ENCODE measurements at places on chromosomes 2 and 18.

DNA sequence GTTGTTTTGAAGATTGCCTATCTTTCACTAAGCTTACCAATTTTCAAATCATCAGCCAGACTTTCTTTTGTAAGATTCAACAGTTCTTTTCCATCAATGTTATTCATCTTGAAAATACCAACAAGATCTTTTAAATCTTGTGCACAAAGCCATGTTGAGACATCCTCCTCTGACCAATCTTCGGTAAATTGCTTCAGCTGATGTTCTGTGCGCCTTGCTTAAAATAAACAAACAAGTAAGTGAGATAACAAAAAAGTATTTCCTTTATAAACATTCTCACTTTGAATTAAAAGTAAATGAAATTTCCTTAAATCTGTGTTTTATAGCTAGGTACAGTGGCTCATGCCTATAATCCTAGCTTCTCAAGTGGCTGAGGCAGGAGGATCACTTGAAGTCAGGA is 30.3 kb downstream of the WDSUB1 start:
- no peak for DNase-seq

DNA sequence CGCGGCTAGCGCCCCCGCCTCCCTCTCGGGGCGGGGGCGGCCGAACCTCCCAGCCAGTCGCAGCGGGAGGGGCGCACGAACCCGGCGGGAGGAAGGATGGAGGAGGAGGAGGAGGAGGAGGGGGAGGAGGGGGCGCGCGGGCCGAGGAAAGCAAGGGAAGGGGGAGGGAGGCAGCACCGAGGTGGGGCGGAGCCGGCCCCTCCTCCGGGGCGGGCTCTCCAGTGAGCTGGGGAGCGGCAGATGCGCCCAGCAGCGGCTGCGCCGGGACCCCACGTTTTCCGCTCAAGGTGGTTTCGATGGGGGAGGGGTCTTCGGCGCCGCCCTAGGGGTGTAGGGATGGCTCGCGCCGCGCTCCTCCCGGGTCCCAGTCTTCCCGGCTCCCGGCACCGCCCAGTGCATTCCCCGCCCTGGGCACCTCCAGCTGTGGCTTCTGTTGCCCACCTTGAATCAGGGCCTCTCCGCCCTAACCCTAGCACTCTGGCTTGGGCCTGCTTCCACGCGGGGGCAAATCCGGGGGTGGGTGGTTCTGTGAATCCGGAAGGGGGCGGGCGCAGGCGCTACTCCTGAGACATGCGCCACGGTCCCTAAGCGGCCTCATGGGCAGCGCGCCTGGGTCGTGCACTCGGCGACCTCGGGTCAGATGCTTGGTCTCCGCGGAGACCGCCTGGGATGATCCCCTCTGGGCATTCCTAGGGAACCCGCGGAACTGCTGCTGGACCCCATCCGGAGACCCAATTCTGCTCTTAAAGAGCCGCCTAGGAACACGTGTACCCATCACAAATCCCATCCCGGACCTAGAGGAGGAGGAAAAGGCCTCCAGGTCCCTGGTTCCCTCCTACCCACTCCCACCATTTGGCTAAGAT is at the start of gene FBXO41:
Gene FBXO41, minus strand, starts transcription at position 183 of the 863 bp plus-strand sequence. CDS start 14,848 bp downstream, outside the sequence.
- DNase-seq: no peak

GRCh38 chr2:101717071-101717845 is 19.8 kb downstream of the MAP4K4 start:
- no peak for DNase-seq

DNA sequence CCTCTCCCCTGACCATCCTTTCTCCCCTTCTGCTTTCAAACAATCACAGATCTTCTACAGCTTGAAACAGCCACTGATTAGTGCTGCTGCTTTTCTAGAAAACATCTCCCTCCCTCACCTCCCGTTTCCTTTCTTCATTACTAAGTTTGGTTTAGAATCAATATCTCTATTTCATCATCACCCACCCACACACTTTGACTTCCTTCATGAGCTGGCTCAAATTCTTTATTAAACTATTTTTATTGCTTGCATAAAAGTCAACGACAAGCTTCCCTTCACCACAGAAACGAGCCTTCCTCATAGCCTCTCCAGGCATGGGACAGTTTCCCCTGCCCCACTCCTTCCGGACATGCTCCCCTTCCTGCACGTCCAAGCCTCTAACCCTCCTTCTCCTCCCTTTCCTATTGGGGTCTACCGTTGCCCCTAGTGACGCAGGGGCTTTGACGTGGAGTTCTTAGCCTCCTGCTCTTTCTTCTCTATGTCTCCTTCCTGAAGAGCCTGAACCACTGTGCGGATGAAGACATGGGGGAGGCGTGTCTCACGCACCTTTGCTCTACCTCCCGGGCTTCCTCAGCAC is 172.0 kb downstream of the AFF3 start:
- DNase-seq: no peak

- no peak for DNase-seq
Observed at GRCh38 chr2:42172566-42172965, 3.4 kb downstream of the EML4 start.

DNA sequence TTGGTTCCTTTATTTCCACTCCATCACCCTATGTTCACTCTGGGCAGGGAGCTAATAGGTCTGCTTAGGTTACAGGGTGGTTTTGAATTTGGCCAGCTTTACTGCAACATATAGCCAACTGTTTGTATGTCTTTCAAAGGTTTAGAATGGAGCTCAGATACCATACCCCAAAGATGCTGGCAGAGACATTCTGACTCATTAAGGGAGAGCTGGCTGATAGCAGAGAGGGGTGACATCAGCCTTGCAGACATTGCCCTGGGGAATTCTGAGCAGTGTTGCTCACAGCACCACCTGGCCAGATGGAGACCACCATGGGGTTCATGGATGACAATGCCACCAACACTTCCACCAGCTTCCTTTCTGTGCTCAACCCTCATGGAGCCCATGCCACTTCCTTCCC is 2.1 kb downstream of the PROKR1 start:
- DNase-seq: no peak

- DNase-seq: no peak
Observed at GRCh38 chr18:13318731-13319501, 100.4 kb downstream of the LDLRAD4 start.

DNA sequence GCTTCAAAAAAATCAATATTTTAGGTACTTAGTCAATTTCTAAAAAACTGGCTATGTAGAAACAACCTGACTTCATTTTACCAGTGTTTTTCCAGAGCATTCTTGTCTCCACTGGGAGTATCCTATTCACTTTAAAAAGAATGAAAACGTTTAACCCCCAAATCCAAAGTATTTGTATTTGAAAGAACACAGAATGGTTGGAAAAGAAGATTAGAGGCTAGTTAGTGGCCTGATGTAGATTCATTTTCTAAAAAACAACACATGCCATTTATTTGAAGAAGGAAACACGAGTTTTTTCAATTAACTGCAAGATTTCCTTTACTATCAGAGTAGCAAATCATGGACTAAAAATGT is 74.6 kb downstream of the PLEKHM3 start:
- no peak for DNase-seq

DNA sequence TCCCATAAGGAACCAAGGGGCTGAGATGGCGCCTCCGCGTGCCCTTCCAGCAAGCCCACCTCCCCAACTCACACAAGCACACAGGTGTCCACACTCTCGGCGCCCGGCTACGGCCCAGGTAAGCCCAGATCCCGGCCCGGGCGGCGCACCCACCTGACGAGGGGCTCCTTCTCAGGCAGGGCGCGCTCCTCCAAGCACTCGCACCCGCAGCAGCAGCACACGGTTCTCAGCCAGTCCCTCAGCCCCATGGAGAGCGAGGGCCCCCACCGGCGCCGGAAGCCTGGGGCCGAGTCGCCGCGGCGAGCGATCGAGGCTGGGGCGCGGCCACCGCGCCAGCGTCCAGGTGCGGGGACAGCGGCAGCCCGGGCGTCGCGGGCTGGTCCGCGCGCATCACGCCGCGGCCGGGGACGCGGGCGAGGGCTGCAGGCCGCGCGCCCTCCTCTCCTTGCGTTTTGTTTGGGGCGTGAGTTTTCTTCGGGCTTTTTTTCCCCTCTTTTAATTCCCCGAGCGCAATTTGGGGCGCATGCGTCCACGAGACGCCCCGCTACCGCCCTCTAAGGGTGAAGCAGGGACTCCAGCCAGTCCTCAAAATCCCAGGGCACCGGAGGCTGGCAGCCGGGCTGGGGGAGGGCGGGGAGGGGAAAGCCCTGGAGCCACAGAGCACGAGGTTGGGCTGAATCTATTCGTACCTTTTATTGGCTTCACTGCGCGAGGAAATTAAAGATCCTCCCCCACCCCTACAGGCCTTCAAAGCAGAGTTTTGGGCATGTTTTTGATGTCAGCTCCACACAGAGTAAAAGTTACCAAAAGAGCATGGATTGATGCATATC is at the start of gene MREG:
Gene MREG, minus strand, starts transcription at position 472 of the 830 bp plus-strand sequence. Its CDS starts 224 bp downstream, at position 248.
- peak; percentile 19 for DNase-seq

DNA sequence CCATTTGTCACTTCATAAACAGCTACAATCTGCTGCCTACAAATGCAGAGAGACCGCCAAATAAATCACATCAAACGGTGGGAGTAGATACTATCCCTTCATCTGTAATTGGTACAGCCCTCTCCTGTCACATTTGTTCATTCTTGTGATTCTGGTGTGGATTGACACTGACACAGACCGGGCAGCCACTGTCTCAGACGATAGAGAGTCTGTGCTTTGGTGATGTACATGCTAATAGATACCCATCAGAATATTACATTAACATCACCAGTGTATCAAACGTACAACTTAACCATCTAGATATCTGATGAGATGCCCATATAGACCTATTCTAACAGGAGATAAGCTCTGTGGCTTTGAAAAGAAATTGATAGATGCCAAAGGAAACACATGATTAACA is 419.7 kb upstream of the ZEB2 start:
- no peak for DNase-seq

DNA sequence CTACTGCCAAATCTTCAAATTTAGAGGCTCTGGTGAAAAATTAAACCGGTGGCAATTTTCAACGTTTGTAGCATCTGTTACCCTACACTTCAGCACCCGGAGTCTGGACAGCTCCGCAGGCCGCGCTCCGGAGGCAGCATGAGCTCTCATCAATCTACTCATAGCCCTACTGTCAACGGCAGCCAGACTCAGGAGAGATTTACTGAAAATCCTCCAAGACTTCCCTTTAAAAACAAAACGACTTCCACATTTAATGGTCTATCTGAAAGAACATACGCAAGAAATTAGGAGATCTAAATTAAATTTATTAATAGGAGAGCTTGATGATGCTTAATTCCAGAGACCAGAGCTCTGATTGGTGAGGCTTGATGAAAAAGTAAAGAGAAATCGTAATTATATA is 970 bp upstream of the ADCYAP1 start:
- peak; percentile 36 for DNase-seq

DNA sequence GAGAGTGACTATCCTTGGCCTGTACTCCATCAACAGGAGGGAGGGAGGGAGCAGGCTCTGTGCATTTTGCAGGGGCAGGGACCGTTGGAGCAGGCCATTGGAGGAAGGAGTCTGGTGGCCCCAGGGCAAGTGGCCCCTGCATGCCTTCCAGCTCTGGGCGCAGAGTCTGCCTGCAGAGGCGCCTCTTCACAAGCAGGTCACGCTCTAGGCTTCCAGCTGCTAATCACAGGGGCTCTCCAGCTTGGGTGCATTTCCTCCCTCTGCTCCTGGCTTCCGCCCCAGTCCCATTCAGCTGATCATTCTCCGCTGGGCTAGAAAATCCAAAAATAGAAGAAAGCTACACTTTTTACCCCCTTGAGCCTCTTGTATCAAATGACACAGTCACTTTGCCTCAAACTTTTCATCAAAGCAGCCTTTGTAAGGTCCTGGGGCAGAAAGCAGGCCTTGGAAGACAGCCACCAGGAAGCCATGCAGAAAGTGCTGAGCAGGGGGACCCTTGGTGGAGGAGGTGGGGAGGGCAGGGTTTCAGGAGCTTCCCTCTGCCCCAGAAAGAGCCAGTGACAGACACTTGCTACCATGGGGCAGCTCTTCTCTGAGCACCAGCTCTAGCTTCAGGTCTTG is 11.3 kb downstream of the TMEM247 start:
- peak; percentile 80 for DNase-seq

GRCh38 chr2:9154061-9154460 is 52.6 kb upstream of the ASAP2 start:
- DNase-seq: no peak

- DNase-seq: peak; percentile 28
Observed at GRCh38 chr2:84832772-84833461, 48.0 kb downstream of the TRABD2A start.

GRCh38 chr2:234597576-234597861 is 100.6 kb upstream of the ARL4C start:
- DNase-seq: no peak

DNA sequence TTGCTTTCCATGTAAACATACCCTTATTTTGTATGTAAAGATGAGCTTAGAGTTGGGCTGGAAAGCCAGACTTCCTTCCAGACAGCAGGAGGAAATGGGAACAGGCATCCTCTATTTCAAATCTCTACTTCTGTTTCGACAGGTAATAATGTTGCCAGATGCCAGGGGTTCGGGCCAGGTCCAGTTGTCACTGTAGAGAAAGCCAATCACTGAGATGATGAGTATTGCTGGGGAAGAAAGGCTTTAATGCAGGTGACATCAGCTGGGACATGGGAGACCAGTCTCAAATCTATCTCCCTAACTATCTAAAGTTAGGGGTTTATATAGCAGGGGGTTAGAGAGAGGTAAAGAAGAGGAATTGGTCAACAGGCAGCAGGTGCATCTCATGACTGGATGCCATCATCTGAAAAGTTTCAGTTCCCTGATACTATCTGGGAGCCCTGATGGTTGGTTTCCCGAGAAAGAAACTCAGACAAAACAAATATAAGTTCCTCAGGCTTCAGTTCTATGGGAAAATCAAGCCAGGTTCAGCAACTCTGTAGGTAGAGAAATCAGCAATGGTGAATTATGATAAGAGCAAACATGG is 9.3 kb upstream of the MTCL1 start:
- DNase-seq: no peak

DNA sequence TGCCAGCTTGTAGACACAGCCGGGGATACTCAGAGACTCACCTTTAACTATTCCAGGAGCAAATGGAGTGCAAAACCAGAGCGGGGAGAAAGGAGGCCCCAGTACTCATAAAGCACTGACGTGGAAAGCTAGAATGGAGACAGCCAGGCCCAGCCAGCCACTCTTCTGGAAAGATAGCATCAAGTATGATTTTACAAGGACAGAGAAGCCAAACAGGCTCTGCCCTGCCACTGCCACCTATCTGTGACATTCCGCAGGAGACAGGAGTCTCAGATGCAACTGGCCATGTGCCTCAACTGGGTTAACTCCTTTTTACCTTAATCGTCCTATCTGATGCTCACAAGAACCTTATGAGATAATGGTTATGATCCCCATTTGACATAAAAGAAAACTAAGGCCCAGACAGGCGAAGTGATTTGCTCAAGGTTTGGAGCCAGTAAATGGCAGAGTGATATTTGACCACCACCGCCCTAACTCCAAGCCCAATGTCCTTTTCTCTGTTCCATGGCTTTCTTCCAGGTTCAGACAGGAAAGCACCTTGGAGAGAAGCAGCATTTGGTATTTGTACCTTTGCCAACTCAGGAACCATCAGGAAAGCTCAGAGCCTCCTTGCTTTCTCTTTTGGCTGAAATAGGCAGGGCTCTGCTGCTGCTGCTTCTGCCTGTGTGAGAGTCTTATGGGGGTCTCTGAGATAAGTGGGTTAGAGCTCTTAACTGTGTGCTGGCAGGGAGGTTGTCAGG is 15.6 kb downstream of the KIF3C start:
- DNase-seq: no peak

- DNase-seq: no peak
Observed at GRCh38 chr2:61425605-61426155, 45.2 kb downstream of the USP34 start.

GRCh38 chr2:216183462-216183861 is 74.3 kb downstream of the XRCC5 start:
- DNase-seq: no peak

GRCh38 chr2:226943862-226944620 is 108.2 kb downstream of the RHBDD1 start:
- DNase-seq: no peak

GRCh38 chr18:39681061-39681460 is 2115.5 kb upstream of the CELF4 start:
- DNase-seq: no peak

- no peak for DNase-seq
Observed at GRCh38 chr2:109028738-109029489, 39.9 kb upstream of the EDAR start.
